ENCODE measurements at places on chromosomes 6 and 20. TPM values are rescaled to one million over a fixed set of nuclear protein-coding genes. Genes with fewer than 3 reads are reported as not detected.

The SLC25A27 gene
- 6.5 TPM for total RNA-seq

The FRK gene
- 1.3 TPM for total RNA-seq

The ADGRF5 gene
- not detected for total RNA-seq

The UBE2C gene
- total RNA-seq, result 435 TPM

The ADGRF1 gene
- 37.3 TPM for total RNA-seq

The MACROD2 gene
- total RNA-seq, result 0.44 TPM

The EPB41L1 gene
- 34.9 TPM for total RNA-seq

GRCh38 chr6:9482030-9482738, 932.7 kb downstream of the TFAP2A start:
- DNase-seq, result peak; percentile 100

GRCh38 chr6:63643862-63644261, 8.3 kb downstream of the PHF3 start:
- DNase-seq, result peak; percentile 49

GRCh38 chr20:42532831-42533230, 656.9 kb downstream of the PTPRT start:
- DNase-seq, result no peak

DNA sequence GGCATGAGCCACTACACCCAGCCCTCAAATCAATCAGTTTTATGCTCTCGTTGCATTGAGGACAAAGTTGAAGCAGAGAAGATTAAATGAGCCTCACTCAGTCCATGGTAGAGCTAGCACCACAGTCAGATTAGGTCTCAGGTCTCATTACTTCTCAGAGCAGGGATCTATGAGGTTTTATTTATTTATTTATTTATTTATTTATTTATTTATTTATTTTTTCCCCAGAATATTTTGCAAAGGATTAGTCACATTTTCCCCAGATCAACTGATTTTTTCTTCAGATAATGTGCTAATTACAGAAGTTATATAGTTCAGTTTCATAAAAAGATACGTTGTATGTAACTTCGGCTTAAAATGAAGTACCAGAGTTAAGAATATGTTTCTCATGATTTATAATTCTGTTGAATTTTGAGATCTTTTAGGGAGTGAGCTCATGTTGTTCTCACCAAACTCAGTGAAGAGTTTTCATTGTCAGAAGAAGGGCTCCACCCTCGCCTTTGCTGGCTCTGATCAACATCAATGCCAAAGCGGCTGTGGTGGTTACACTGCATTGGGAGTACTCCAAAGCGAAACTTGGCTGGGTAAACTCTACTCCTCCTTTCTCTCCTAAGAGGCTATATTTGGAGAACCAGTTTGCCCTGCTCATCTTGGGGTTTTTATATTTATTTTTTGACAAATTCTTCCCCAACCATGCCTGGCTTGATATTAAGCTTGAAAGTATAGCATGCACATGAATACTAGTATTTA, 12.9 kb upstream of the ID4 start:
- DNase-seq, result no peak

- no peak for DNase-seq
Observed at GRCh38 chr6:160960839-160961238, 30.7 kb upstream of the MAP3K4 start.

- DNase-seq, result no peak
Observed at GRCh38 chr6:101003075-101003474, 121.9 kb upstream of the ASCC3 start.

- no peak for DNase-seq
Observed at GRCh38 chr6:99612551-99613408, 6.1 kb downstream of the PRDM13 start.
